ENCODE measurements at places on chromosomes 12 and 14. TPM values are rescaled to one million over a fixed set of nuclear protein-coding genes. Genes with fewer than 3 reads are reported as not detected.

The SERPINA1 gene
- 0.29 TPM for total RNA-seq

The DPY19L2 gene
- total RNA-seq: 2.7 TPM

The TSHR gene
- not detected for total RNA-seq

The RTL1 gene
- not detected for total RNA-seq

The NR4A1 gene
- total RNA-seq: 3.3 TPM

The MYO1A gene
- under 0.01 TPM for total RNA-seq

The CFAP54 gene
- total RNA-seq: 3.2 TPM

The RAB21 gene
- 12.7 TPM for total RNA-seq

The GLT1D1 gene
- total RNA-seq: not detected

The FIGNL2 gene
- 0.29 TPM for total RNA-seq

The CLEC1A gene
- under 0.01 TPM for total RNA-seq

The NRXN3 gene
- 1.8 TPM for total RNA-seq

The TAS2R13 gene
- total RNA-seq: 3.8 TPM

The ANKRD52 gene
- total RNA-seq: 18.8 TPM

The YAF2 gene
- 19.9 TPM for total RNA-seq

The CNTN1 gene
- 0.29 TPM for total RNA-seq

The CCDC175 gene
- not detected for total RNA-seq

The CLEC7A gene
- total RNA-seq: under 0.01 TPM

The AICDA gene
- total RNA-seq: not detected

The PITPNM2 gene
- total RNA-seq: 6.5 TPM

The PRB2 gene
- not detected for total RNA-seq

All from osteoblast (primary cell).